ENCODE measurements at places on chromosomes 7 and 10.

DNA sequence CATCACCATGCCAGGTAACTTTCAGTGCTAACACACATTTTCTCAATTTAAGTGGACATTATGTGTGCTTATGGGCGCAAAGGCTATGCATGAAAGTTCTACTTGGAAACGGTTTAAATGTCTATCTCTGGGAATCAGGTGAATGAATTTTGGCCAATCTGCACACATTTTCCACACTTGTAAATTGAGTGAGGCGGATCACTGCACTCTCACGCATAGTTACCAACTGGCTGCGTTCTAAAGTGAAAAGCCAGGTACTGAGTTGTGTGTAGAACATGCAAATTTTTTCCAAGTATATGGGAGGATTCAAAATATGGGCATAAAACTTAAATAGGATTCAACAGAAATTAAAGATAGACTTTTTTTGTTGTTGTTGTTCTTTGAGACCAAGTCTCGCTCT lies 323.7 kb downstream of the RNLS start:
- DNase-seq: no peak

DNA sequence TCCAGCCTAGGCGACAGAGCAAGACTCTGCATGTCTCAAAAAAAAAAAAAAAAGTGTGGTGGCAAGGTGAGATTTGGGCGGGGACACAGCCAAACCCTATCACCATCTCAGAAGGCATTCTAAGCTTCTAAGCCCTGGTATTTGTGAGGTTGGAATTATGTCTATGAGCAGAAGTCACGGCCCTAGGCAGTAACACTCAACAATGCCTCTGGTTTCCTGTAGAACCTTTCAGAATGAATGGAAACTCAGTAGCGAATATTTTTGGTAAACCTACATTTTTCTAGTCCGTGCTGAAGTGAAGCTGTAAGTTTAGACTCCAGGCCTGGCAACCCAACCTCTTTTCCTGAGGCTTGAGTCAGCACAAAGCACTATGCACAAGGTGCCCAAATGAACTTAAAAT lies 88.3 kb downstream of the FAM107B start:
- DNase-seq: no peak

GRCh38 chr7:13989949-13990305 lies 461 bp upstream of the ETV1 start:
- DNase-seq: no peak

GRCh38 chr10:59881640-59882039 lies 24.7 kb downstream of the CCDC6 start:
- no peak for DNase-seq

GRCh38 chr10:43944381-43945093 lies 295.9 kb upstream of the ZNF32 start:
- DNase-seq: no peak

- no peak for DNase-seq
These were observed 37.9 kb downstream of the PNLIPRP3 start for GRCh38 chr10:116465546-116465945.

DNA sequence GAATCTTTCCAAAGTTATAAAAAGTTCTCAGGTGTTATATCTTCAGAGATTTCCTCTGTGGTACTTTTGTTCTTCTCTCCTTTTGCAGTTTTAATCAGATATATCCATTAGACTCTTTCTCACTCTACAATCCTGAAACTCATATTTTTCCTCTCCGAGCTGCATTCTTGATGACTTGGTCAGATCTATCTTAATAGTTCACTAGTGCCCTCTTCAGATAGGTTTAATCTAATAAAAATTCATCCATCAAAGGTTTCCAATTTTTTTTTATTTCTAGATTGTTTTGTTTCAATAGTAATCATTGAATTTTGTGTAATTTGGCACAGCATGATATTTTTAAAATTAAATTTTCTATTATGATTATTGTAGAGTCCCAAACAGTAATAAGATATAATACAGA lies 21.8 kb upstream of the DGKB start:
- no peak for DNase-seq

GRCh38 chr10:103595933-103596726 lies 102.6 kb downstream of the NEURL1 start:
- DNase-seq: no peak

DNA sequence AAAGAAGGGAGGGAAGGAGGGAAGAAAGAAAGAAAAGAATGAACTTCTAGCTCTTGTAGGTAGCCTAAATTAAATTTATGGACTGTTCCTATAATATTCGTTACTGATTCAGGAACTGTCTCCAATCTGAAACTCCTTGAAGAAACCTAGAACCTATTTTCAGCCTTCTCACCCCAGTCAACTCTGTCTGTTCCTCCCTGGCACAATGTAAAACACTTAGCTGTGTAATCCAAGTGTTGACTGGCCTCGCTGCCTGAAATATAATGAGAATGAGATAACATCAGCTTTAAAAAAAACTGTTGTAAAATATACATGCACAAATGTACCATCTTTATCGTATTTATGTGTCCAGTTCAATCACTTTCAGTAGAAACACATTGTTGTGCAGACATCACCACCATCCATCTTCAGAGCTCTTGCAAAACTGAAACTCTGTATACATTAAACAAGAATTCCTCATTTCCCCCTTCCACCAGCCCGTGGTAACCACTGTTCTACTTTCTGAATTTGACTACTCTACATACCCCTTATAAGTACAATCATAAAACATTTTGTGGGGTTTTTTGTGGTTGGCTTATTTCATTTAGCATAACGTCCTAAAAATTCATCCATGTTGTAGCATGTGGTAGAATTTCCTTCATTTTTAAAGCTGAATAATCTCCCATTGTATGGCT lies 6.3 kb upstream of the C7orf33 start:
- DNase-seq: no peak

DNA sequence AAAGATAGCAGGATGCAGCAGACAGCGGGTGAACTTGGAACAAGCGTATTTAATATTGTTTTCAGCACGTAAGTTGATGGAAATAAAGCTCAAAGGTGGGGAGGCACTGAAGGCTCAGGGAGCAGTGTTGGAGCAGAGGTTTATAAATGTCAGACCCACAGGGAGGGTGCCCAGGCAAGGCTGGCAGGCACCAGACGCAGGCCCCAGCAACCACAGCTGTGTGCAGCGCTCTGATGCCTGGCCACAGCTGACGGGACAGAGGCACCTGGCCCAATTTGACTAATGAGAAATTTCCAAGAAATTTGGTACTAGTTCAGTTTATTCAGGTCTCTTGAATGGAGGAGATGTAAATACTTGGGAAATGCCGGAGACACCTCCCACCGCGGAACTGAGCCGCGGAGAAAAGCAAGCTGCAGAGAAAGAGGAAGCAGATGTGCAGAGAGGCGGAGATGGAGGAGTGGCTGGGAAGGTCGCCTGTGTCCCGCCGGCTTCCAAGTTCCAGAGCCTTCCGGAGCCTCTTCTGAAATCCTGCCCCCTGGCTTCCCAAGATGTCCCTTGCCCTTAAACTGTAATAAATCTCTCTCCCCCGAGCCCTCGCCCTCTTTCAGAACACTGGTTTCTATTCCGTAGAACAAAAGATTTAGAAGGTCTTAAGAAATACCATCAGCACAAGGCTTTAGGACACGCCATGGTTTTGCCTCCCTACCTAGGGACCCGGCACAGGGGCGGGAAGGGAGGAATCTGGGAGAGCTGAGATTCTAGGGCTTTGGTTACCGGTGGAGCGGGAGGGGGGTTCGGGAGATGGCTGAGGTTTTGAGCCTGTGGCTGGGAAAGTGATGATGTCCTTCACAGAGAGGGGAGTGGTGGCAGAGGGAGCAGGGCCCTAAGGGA lies 38.4 kb upstream of the PLXNA4 start:
- DNase-seq: no peak

DNA sequence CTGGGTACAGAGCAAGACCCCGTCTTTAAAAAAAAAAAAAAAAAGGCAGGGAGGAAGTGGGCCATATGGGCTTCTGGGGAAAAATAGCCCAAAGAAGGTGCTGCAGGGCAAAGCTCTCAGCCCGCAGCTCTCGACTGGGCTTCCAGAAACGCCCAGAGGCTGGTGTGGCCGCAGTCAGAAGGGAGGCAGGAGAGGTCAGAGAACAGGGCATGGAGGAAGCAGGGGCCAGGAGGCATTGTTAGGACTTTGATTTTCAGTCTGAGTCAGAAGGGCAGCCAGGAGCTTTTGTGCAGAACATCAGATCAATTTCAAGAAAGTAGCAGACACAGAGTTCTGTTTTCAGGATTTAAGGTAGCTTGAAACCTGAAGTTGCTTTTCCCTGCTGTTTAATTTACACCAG lies 35.3 kb upstream of the CYTH3 start:
- no peak for DNase-seq

GRCh38 chr10:71974489-71975021 lies 10.4 kb downstream of the CHST3 start:
- DNase-seq: no peak

GRCh38 chr7:139687980-139688632 lies 89.7 kb downstream of the HIPK2 start:
- no peak for DNase-seq
